ENCODE measurements at places on chromosomes 16 and 17.
A peak's percentile ranks its signal among the peaks of the same experiment; 100 is the strongest.

DNA sequence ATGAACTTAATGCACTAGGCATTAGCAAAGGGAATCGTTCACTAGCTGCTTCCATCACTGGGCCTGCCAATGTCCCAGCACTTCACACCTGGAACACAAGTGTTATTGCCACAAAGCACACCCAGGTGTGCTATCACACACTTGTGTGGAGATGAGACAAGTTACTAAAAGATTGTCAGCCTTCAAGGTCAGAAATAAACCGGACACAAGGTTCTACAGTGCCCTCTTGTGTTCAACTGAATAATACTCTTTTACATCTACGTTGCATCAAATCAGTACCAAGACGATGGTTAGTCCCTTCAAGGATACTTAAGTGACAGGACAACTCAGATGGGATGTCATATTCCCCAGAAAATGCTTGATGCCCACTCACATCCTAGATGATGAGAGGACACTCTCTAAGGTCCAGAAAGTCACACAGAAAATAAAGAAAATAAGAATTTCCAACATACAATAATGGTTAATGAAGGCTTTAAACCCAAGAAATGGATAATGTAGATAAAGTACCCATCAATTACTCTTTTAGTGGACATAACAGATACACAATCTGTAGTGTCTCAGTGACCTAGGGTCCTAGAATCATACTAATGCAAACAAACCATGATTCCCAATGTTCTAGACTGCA, 16.4 kb upstream of the GLG1 start:
- H3K36me3 ChIP-seq = peaks cover 60% of the 10 kb centered on the region
- peaks cover 6% of the 10 kb centered on the region for H3K4me1 ChIP-seq
- peak overlapping the region; percentile 40 for H3K27ac ChIP-seq
- no peak for DNase-seq
- no peaks in the 10 kb centered on the region for H3K27me3 ChIP-seq

GRCh38 chr17:80187090-80187489, 17.3 kb downstream of the CARD14 start:
- DNase-seq = no peak
- no peak overlapping the region for H3K27ac ChIP-seq
- H3K4me3 ChIP-seq = no peak overlapping the region
- peaks cover 25% of the 10 kb centered on the region for H3K27me3 ChIP-seq
- no peaks in the 10 kb centered on the region for H3K36me3 ChIP-seq

GRCh38 chr16:20402651-20403050, 1.9 kb downstream of the PDILT start:
- H3K27ac ChIP-seq = no peak overlapping the region
- H3K27me3 ChIP-seq = peaks cover 10% of the 10 kb centered on the region
- H3K4me1 ChIP-seq = no peaks in the 10 kb centered on the region
- no peak for DNase-seq
- H3K4me3 ChIP-seq = no peak overlapping the region
- H3K36me3 ChIP-seq = no peaks in the 10 kb centered on the region

DNA sequence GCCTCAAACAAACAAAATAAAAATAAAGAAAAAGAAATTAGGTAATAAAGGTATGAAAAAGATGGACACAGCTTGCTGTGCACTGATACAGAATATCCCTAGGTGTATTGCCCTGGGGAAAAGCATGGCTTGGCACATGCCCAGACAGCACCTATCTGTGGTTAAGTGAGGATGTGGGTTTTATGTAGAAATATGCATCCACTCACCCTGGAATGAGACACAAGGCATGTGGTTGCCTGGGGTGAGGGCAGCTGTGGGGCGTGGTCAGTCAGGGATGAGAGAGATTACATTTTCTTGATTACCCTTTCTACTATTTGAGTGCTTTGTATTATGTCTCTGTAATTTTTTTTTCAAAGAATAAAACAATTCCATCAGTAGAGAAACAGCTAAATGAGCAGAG, 6.9 kb downstream of the PLLP start:
- peak; percentile 24 for DNase-seq
- H3K27ac ChIP-seq = peak overlapping the region; percentile 63
- H3K27me3 ChIP-seq = peaks cover 3% of the 10 kb centered on the region
- H3K4me3 ChIP-seq = peak overlapping the region; percentile 25

- H3K27ac ChIP-seq = no peak overlapping the region
- H3K4me1 ChIP-seq = peaks cover 4% of the 10 kb centered on the region
- H3K4me3 ChIP-seq = no peak overlapping the region
- no peaks in the 10 kb centered on the region for H3K36me3 ChIP-seq
- H3K27me3 ChIP-seq = peaks cover 52% of the 10 kb centered on the region
- no peak for DNase-seq
These were observed 7.0 kb downstream of the SAMD14 start for GRCh38 chr17:50122945-50123344.

GRCh38 chr17:17424552-17424951, 52.2 kb upstream of the MED9 start:
- no peak overlapping the region for H3K4me3 ChIP-seq
- peaks cover 4% of the 10 kb centered on the region for H3K36me3 ChIP-seq
- no peak for DNase-seq
- H3K27ac ChIP-seq = no peak overlapping the region
- no peaks in the 10 kb centered on the region for H3K27me3 ChIP-seq

GRCh38 chr16:85856079-85856478, 42.9 kb upstream of the IRF8 start:
- DNase-seq = no peak
- peaks cover 2% of the 10 kb centered on the region for H3K36me3 ChIP-seq
- H3K4me3 ChIP-seq = no peak overlapping the region
- H3K4me1 ChIP-seq = no peaks in the 10 kb centered on the region
- H3K27me3 ChIP-seq = no peaks in the 10 kb centered on the region
- H3K27ac ChIP-seq = no peak overlapping the region

- no peak for DNase-seq
- no peak overlapping the region for H3K4me3 ChIP-seq
- H3K36me3 ChIP-seq = peaks cover 2% of the 10 kb centered on the region
These were observed 29.7 kb downstream of the MYO15A start for GRCh38 chr17:18138065-18138749.

DNA sequence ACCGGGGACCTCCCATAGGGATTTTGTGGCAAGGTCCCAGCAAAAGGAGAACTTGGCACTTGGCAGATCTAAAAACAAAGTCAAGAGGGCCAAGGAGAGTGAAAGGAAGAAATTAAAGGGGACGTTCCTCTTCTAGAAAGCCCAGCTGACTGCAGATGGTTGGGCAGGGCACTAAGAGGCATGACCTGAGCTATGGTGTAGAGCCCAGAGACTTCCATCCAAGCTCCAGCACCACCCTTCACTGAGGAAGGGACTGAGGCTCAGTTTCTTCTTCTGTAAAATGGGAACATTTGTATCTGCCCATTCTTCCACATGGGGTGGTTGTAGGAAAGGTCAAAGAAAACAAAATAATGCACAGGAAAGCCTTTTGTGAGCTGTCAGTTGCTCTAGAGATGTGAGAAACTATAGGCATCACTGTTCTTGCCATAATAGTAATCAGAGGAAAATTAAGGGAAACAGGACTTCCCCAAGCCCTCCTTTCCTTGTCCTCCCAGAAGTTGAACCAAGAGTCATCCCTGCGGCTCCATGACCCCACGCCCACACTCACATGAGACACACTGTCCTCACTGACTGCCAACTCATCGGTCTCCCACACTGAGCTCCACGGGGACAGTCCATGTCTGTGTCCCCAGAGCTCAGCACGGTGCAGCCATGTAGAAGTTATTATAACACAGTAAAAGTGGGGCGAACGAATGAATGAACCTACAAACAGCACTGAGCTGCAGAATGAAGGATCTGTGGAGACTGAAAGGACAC, 10.4 kb downstream of the CD300LF start:
- H3K36me3 ChIP-seq = no peaks in the 10 kb centered on the region
- no peaks in the 10 kb centered on the region for H3K4me1 ChIP-seq
- no peak overlapping the region for H3K27ac ChIP-seq
- no peak for DNase-seq
- peaks cover 12% of the 10 kb centered on the region for H3K27me3 ChIP-seq
- no peak overlapping the region for H3K4me3 ChIP-seq

DNA sequence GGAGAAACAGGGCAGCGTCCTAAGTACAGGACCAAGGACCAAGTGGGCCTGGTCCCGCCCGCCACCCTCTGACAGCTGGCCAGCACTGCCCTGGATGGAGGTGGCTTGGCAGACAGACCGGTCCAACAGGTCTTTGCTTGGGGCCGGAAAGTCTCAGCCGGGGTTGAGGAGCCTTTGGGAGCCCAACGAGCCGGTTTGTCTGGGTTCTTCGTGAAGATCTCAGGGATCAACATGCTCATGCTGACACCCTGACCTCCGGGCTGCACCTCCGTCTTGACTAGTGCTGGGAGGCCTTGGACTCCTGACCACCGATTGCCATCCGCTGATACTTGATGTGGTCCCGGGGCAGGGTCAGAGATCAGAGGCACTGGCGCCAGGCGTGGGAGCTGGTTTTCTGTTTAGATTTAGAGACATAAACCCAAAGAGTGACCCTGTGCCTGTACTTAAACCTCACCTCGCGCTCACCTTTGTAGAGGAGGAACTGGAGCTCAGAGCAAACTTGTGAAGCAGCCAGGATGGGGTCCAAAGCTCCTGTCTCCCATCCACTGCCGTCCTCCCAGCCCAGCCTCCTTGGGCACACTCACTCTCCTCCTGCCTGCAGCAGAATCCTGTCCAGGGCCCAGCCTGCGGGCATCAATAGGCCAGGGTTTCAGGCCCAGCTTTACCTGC, 92.1 kb upstream of the GSE1 start:
- H3K27me3 ChIP-seq = no peaks in the 10 kb centered on the region
- no peak for DNase-seq
- peak overlapping the region; percentile 23 for H3K27ac ChIP-seq
- H3K36me3 ChIP-seq = peaks cover 21% of the 10 kb centered on the region
- no peak overlapping the region for H3K4me3 ChIP-seq

DNA sequence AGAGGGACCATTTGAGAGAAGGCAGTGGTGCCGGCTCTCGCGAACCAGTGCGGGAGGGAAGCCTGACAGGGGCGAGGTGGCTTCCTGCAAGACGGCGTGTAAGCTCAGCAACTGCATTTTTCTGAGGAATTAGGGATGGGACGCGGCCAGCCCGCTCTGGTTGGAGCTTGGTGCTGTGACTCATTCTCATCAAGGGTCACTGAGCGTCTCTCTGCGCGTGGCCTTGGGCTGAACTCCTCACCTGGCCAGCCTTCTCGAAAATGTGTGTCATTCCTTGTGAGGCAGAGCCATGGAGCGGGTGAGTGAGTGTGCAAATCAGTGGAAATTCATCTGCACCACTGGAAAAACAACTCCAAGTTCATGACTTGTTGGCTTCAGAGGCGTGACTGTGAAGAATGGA, 52.8 kb downstream of the NTN1 start:
- no peak overlapping the region for H3K27ac ChIP-seq
- no peaks in the 10 kb centered on the region for H3K36me3 ChIP-seq
- H3K4me1 ChIP-seq = peaks cover 12% of the 10 kb centered on the region
- no peak overlapping the region for H3K4me3 ChIP-seq
- peaks cover 34% of the 10 kb centered on the region for H3K27me3 ChIP-seq

DNA sequence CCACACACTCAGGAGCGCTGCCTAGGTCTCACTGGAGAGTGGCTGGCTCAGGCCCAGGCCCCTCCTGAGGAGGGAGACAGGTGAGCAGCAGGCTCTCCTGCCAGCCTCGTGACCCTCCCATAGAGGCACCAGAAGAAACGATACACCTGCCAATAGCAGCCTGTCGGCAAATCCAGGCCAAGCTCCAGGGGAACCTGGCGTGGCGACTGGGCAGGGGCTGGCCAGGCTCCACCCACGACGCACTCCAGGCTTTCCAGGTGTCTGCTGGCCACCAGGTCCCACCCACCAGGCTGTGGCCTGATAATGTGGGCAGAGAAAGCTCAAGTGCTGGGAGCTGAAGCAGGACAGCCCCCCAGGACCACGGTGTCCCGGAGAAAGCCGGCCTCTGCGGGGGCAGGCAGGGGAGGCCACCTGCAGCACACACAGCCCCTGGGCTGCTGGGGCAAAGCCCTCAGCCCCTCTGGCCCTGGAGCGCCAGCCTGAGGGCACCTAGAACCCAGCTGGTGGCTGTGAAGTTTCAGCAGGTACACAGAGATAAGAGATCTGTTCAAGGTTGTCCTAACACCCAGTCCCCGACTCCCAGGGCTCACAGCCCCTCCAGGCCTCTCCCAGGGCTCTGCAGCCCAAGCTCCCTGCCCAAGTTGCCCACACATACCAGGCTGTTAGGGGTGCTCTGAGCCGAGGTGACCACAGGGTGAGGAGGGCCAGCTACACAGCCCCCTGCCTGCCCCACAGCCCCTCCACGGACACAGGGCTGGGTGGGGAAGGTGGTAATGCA, 2.4 kb downstream of the PGAP6 start:
- H3K27me3 ChIP-seq = no peaks in the 10 kb centered on the region
- peaks cover 13% of the 10 kb centered on the region for H3K4me1 ChIP-seq
- no peak for DNase-seq
- peak overlapping the region; percentile 38 for H3K27ac ChIP-seq

- H3K27me3 ChIP-seq = no peaks in the 10 kb centered on the region
- H3K4me1 ChIP-seq = no peaks in the 10 kb centered on the region
- no peak overlapping the region for H3K27ac ChIP-seq
- no peaks in the 10 kb centered on the region for H3K36me3 ChIP-seq
- no peak for DNase-seq
These were observed 379.0 kb upstream of the GOT2 start for GRCh38 chr16:59113004-59113670.

DNA sequence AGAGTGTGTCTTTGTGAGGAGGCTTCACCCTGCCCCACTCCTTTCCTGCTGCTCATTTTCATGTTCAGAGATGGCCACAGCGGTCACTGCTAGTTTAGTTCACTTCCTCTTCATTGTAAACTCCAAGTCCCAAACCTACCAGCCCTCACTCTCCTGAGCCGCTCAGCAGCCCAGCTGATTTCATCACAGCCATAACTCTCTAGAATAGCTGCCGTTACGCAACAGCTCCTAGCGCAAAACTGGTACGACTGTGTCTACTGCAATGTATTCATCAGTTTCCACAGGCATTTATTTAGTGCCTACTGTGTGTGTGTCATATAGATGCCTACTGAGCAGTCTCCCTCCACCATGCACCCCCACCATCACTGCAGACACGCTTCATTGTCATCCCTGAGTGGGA, 233.5 kb upstream of the RPL38 start:
- no peaks in the 10 kb centered on the region for H3K4me1 ChIP-seq
- no peaks in the 10 kb centered on the region for H3K36me3 ChIP-seq
- H3K27me3 ChIP-seq = peaks cover 88% of the 10 kb centered on the region
- H3K27ac ChIP-seq = no peak overlapping the region
- H3K4me3 ChIP-seq = no peak overlapping the region

- peaks cover 70% of the 10 kb centered on the region for H3K4me1 ChIP-seq
- no peak for DNase-seq
- peak overlapping the region; percentile 55 for H3K4me3 ChIP-seq
- H3K27me3 ChIP-seq = no peaks in the 10 kb centered on the region
- no peak overlapping the region for H3K27ac ChIP-seq
These were observed 51.6 kb downstream of the N4BP1 start for GRCh38 chr16:48558371-48558841.

- H3K36me3 ChIP-seq = peaks cover 19% of the 10 kb centered on the region
- H3K4me3 ChIP-seq = no peak overlapping the region
- H3K27me3 ChIP-seq = no peaks in the 10 kb centered on the region
These were observed 41.0 kb upstream of the CHMP6 start for GRCh38 chr17:80950466-80951120.

- peaks cover 16% of the 10 kb centered on the region for H3K27me3 ChIP-seq
- H3K4me1 ChIP-seq = no peaks in the 10 kb centered on the region
- no peaks in the 10 kb centered on the region for H3K36me3 ChIP-seq
- H3K27ac ChIP-seq = no peak overlapping the region
- no peak for DNase-seq
These were observed 65.8 kb upstream of the MRTFB start for GRCh38 chr16:14005335-14005734.

GRCh38 chr16:48381201-48381600, 4.0 kb downstream of the SIAH1 start:
- no peak overlapping the region for H3K27ac ChIP-seq
- no peaks in the 10 kb centered on the region for H3K27me3 ChIP-seq
- no peak overlapping the region for H3K4me3 ChIP-seq
- peaks cover 15% of the 10 kb centered on the region for H3K36me3 ChIP-seq
- no peak for DNase-seq

Measured in central memory CD8-positive, alpha-beta T cell (primary cell).